Frontal cortex (tissue), 4 donors: ENCODE measurements at places on chromosomes 1 and 21.

- DNase-seq: no peak
Measured at GRCh38 chr1:114076308-114076707, 77.4 kb downstream of the SYT6 start.

- no peak for DNase-seq
Measured at GRCh38 chr1:94980582-94981574, 54.0 kb upstream of the CNN3 start.

DNA sequence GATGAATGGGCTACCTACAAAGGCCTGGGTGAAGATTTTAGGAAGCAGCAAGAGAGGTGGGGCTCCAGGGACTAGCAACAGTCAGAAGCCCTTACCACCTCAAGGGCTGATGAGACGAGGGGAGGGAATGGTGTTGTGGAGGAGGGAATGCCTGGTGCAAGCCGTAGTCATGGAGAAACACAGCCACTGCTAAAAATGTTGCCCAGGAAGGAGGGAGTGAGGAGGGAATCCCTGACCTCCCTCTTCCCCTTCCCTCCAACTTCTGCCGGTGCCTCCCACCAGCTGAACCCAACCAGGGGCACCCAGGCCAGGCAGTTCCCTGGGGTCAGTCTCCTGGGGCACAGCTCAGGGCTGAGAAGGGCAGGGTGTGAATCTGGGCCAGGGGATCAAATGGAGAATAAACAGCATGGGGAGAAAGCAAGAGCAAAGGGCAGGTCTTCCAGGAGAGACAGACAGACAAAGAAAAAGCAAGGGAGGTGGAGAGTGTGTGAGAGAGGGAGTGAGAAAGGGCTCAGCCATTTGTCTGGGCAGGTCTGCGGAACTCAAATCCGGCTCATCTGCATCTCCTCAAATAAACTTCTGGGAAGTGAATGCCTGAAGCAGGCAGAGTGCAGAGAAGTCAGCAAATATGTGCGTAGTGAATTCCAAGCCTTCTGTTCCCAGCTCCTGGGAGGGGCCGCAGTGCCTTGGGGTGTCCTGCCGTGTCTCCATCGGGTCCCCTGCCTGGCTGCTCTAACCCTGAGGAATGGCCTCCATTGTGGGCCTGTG is 27.1 kb upstream of the POU3F1 start:
- no peak for DNase-seq

- DNase-seq: no peak
Measured at GRCh38 chr1:161095230-161095629, 2.9 kb upstream of the KLHDC9 start.

GRCh38 chr1:180287988-180288705 is 58.1 kb downstream of the LHX4 start:
- no peak for DNase-seq
